Temporal lobe (tissue), 4 donors: ENCODE measurements at places on chromosomes 13 and 19. TPM values are rescaled to one million over a fixed set of nuclear protein-coding genes. Genes with fewer than 3 reads are reported as not detected.

KIR2DL1 gene
- not detected for total RNA-seq

SLC7A9 gene
- total RNA-seq, result 0.74 TPM

NXNL1 gene
- not detected for total RNA-seq

NHLRC3 gene
- 29.3 TPM for total RNA-seq

SIAH3 gene
- total RNA-seq, result 12.5 TPM

KLK4 gene
- total RNA-seq, result not detected

LIN7B gene
- 19.7 TPM for total RNA-seq

NLRP11 gene
- total RNA-seq, result not detected

FPR3 gene
- total RNA-seq, result under 0.01 TPM

COX7A1 gene
- 1.5 TPM for total RNA-seq

ZNF491 gene
- total RNA-seq, result 9.3 TPM

PSG3 gene
- not detected for total RNA-seq

TRAPPC5 gene
- 12.3 TPM for total RNA-seq

JOSD2 gene
- total RNA-seq, result 6.1 TPM

DHDH gene
- 0.49 TPM for total RNA-seq

SPRED3 gene
- 2.0 TPM for total RNA-seq

ZNF460 gene
- total RNA-seq, result 136 TPM

ZNF132 gene
- 7.1 TPM for total RNA-seq

POU2F2 gene
- total RNA-seq, result 4.9 TPM

ZNF835 gene
- 4.9 TPM for total RNA-seq

GARIN5B gene
- not detected for total RNA-seq

TLE2 gene
- total RNA-seq, result 8.6 TPM

SHANK1 gene
- total RNA-seq, result 14.5 TPM

NTF4 gene
- not detected for total RNA-seq

UHRF1 gene
- 4.7 TPM for total RNA-seq

ARRDC2 gene
- total RNA-seq, result 2.5 TPM
